ENCODE measurements at places on chromosomes 5 and 9.

- no peak for DNase-seq
Measured at GRCh38 chr5:132271251-132272246, 14.1 kb downstream of the PDLIM4 start.

DNA sequence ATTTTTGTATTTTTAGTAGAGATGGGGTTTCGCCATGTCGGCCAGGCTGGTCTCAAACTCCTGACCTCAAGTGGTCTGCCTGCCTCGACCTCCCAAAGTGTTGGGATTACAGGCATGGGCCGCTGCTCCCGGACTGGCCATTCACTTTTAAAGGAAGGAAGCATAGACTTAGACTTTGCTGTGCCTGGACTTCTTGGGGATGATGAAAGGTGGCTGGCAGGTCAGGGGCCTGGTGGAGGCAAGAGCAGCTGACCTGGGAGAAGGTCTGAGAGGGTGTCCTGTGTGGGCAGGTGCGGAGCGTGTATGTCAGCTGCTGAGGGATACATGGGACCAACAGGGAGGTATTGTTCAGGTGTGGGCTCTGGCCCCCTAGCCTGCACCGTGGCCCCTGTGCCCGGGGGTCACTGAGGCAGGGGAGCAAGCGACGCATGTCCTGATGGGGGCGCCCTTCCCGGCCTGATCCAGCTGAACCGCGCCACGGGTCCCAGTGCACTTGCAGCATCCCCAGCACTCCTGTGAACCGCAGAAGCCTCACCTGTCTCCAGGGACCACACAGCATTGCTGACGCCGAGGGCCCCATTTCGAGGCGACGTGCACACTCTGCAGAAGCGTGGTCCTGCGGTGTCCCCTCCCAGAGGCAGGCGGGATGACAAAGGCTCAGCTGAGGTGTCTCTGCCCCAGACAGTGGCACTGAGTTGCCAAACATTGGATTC, 23.1 kb downstream of the NDUFS6 start:
- no peak for DNase-seq

DNA sequence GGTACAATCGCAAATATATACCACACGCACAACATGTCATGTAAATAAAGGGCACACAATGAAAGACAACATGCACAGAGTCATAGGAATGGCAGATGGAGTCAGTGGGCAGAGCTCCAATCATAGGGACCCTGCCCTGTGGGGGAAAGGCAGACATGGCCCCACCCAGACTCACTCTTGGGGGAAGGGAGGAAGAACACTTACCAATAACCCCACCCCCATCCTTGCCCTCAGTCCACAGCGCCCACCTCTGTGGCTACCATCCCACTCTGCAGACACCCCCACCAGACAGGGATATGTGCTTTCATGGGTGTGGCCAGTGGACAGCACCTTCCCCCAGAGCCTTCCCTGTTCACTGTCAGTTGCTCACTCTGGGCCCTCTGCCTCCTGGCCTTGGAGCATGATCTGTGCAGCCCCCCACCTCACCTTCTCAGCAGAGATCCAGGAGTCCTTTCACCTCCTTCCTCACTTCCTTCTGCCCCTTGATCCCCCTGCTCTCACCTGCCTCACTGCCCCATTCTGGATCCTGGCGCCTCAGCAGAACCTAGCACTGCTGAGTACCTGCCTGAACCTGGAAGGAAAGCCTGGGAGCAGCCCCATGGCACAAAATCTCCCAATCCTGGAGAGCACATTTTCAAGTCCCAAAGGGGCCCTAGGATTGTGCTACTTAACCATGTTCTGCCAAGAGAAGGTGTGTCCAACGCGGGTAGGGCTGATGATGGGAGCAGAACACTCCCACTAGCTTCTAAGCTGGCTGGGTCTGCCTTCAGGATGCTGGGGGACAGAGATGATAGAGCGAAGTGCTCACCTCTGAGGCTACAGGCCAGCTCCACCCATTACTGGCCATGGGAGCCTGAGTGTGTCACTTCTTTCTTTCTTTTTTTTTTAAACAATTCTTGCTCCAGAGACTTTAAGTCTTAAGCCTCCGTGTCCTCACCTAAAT, 1.5 kb upstream of the PHF19 start:
- DNase-seq, result no peak

DNA sequence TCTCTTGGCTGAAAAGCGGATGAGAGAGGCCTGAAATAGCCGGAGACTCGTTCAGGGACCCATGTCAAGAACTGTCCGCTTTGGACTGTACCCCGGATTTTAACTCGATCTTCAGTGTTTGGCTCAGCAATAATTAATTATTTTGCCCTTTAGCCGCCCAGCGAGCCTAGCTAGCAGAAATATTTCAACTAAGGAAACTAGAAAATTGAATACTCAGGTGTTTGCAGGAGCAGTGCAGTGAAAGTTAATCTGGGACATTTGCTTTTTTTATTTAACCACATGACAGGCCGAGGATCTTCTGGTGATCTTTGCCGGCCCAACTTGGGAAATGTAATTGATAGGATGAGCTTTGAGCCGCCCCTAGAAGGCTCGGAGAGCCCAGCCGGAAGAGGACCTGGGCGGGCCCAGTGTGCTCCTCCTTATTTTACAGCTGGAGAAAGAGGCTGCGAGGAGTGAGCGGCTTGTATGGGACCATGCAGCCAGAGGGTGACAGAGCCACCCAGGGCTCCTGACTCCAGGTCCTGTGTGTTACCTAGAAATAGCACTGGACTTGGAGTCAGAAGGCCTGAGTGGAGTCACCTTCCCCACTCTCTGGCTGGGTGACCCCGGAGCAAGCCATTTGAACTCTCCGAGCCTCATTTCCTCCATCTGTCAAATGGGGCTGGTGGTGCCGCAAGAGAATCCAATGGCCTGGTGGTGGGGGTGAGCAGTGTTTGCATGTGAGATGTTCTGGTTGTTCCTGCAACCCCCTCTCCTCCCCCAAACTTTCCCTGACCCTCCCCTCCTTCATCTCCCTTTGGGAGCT, 2.4 kb downstream of the PPARGC1B start:
- DNase-seq, result no peak

DNA sequence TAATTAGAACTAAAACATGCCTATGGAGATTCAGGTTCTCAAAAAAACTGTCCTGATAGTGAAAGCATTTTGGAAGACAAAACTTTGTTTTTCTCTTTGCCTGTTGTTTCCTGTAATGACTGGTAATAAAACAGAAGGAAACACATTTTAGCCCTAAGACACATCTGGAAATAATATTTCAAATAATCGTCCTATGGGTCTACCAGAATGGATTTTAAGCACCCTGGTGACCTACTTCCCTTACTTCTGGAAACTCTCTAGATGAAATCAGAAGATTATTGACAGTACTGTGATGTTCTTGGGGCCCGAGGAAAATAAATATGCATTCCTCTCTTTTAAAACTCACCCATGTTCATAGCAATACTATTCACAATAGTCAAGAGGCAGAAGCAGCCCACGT, 110.1 kb upstream of the TLE4 start:
- DNase-seq, result no peak

DNA sequence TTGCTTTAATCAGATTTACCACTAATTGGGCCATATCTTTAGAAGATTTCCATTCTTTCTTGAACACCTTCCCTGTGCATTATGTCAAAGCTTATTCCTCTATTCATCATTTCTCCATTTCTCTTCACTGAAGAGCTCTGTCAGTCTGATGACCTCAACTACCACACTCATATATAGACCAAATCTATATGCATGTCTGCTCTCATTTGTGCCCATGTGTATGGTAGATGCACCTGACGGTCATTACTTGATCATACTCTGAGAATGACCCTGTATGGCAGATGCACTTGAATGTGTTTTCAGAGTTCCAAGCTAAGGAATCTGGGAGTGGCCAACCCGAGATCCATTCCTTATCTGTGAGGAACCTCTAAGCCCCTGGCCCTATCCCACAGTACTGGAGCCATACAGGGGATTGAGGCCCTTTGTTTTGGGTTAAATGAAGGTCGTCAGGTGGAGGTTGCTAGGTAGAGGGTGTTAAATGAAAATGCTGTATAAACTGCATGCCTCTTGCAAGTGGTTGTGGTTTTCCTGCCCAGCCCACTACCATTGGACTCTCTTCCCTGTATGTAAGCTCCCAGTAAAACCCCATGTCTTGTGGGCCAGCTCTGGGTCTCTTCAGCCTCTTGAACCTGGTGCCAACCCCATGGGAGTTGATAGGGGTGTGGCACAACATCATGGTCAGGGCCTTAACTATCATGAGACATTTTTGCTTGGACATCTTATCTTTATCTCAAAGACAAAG, 229.5 kb downstream of the KIAA0825 start:
- no peak for DNase-seq

Measured in fibroblast of upper back skin (primary cell).